Epithelial cell of proximal tubule (primary cell): ENCODE measurements at places on chromosomes 7 and 10. TPM values are rescaled to one million over a fixed set of nuclear protein-coding genes. Genes with fewer than 3 reads are reported as not detected.

DNA sequence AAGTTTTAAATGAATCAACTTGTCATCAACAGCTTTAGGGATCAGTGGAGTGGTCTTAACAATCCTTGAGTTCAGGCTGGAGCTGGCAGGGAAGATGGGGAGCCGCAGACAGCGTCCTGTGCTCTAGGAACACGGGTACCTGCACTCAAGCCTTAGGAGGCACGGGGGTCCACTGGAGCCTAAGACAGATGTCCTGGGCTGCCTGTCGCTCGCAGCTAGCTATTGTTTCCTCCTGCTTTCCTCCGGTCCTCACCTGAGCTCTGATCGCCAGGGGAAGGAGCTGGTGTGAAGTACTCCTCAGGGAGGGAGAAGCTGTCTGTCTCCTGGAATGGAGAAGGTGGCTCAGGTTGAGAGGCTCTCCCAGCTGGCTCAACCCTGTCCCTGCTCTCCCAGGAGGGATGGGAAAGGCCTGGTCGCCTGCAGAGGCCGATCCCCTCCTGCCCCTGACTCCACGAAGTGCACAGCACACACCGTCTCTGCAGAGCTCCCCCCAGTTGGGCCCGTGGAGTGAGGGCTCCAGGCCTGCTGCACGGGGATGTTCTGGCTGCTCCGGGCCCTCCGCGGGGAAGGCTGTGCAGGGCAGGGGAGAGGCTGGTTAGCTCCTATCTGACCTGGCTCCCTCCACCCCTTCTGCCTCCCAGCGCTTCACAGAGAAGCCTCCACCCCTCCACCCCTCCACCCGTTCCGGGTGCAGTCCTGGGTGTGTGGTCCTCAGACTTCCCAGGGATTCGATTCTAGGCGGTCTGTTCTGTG lies 14.5 kb upstream of the PYROXD2 start:
- DNase-seq, result no peak

- no peak for DNase-seq
Measured at GRCh38 chr10:61964949-61965702, 63.6 kb downstream of the ARID5B start.

The TMEM139 gene
- 14.5 and 30.9 TPM in 2 replicates for total RNA-seq

DNA sequence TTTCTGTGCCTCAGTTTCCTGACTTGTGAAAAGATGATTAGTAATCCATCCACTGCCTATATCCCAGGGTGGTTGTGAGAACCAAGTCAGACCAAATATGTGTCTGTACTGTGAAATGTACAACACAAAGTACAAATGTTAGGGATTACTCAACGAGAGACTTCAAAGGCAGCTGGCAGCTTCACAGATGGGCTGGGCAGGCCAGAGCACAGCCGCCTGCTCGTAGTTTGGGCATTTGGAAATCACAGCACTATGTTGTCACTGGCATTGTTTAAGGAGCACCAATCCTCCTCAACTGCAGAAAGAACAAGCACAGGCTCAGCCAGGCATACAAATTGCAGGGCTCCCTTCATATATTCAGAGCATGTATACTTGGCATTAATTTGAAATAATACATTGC lies 64.5 kb upstream of the C10orf90 start:
- DNase-seq, result no peak

GRCh38 chr10:78474743-78475142 lies 441.1 kb downstream of the RPS24 start:
- no peak for DNase-seq
